Mucosa of gallbladder (tissue), 1 donor: ENCODE measurements at places on chromosomes 7 and 10. TPM values are rescaled to one million over a fixed set of nuclear protein-coding genes. Genes with fewer than 3 reads are reported as not detected.

GRCh38 chr7:94003446-94004023, 620 bp downstream of the BET1 start:
- no peak for DNase-seq

DNA sequence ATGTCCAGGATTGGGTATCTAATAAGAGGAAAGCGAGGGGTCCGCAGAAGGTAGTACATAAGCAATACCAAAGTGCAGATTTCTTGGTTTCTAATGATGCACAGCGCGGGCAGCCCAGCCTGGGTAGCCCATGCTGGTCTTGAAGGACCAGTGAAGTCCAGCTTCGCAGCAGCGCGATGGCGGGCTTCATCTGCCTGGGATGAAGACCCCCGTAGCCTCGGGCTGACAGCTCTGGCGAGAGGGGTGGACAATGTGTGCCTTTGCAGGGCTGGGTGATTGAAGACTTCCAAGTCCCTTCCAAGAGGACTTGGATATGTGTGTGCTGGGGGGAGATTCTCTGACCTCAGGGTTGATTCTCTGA, 2.2 kb downstream of the SORCS3 start:
- no peak for DNase-seq

The CFAP46 gene
- total RNA-seq, result 1.0 TPM

GRCh38 chr7:75905785-75906604, 9.0 kb upstream of the POR start:
- DNase-seq, result peak; percentile 51

GRCh38 chr7:33497051-33497450, 367.7 kb downstream of the BBS9 start:
- DNase-seq, result no peak

The CPA2 gene
- 3.3 TPM for total RNA-seq

GRCh38 chr10:69065406-69066361, 22.2 kb upstream of the SRGN start:
- DNase-seq, result no peak

The NAT16 gene
- total RNA-seq, result not detected

DNA sequence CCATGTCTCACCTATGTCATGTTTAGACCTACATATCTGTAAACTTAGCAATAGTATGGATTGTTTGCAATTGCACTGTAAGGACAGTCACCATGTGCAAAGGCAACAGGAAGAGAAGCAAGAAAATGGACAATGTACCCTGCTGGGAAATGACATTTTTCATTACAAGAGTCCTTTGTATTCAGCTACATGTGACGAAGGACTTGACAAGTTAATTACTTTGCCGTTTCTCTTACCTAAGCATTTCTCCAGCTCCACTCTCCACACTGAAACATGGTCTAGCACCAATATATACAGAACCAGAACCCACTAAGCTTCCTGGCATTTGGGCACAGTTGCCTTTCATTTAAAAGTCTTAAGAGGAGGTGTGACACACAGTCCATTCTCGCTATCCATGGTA, 76.6 kb upstream of the PFKP start:
- no peak for DNase-seq

- DNase-seq, result no peak
Observed at GRCh38 chr10:51325649-51326048, 251.4 kb downstream of the PRKG1 start.

The PDLIM1 gene
- 114 TPM for total RNA-seq

The FKBP9 gene
- 116 TPM for total RNA-seq

GRCh38 chr7:50544992-50545391, 20.2 kb downstream of the DDC start:
- DNase-seq, result no peak

GRCh38 chr7:207418-208129, 15.2 kb downstream of the FAM20C start:
- DNase-seq, result no peak

- no peak for DNase-seq
Observed at GRCh38 chr7:70376561-70377031, 755.3 kb upstream of the GALNT17 start.

GRCh38 chr7:22871661-22872060, 49.0 kb upstream of the TOMM7 start:
- no peak for DNase-seq

- no peak for DNase-seq
Observed at GRCh38 chr10:1454428-1454827, 282.9 kb downstream of the ADARB2 start.

GRCh38 chr7:146902266-146902665, 785.7 kb downstream of the CNTNAP2 start:
- DNase-seq, result no peak

GRCh38 chr7:149846436-149847046, 8.4 kb downstream of the ZNF862 start:
- DNase-seq, result no peak

The NUPR2 gene
- total RNA-seq, result 1.0 TPM

The NPSR1 gene
- total RNA-seq, result not detected

GRCh38 chr7:139721417-139721816, 56.4 kb downstream of the HIPK2 start:
- no peak for DNase-seq

The GRM3 gene
- 0.09 TPM for total RNA-seq

The TLL2 gene
- 6.7 TPM for total RNA-seq

DNA sequence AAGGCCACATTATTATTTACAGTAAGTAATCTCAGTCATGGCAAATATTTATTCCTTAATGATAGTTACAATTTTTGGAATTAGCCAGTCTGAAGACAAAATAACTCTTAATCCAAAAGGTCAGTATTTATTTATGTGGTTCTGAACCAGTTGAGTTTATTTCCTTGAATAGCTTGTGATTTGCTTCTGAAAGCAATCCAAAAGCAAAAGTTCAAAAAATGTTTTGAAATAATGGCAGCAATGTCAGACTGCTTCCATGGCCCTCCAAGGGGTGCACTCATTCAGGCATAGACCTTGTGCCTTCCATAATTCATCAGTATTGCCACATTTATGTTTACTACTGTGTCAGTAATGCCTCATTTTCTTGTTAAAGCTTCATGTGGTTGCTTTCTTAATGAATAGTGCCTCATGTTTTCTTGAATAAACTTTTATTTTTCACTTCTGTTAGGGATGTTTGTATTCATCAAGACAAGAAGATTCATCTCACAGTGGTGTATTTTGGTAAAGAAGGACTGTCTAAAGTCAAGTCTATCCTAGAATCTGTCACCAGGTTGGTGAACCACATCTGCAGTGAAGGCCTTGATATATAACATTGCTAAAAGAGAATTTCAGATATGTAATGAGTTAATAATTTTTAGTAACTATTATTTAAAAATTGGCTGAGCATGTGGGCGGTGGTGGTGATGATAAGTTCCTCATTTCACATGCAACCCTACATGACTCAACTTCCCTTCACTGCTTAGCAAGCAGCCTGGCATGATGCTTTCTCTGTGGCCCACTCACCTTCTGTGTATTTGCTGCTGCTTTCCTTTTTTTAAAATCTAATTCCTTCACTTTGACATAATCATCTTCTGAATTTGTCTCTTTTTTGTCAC, 22.0 kb downstream of the CSGALNACT2 start:
- DNase-seq, result no peak

- DNase-seq, result no peak
Observed at GRCh38 chr10:17428351-17429097, 25.9 kb downstream of the ST8SIA6 start.

The RPA3 gene
- 18.3 TPM for total RNA-seq

DNA sequence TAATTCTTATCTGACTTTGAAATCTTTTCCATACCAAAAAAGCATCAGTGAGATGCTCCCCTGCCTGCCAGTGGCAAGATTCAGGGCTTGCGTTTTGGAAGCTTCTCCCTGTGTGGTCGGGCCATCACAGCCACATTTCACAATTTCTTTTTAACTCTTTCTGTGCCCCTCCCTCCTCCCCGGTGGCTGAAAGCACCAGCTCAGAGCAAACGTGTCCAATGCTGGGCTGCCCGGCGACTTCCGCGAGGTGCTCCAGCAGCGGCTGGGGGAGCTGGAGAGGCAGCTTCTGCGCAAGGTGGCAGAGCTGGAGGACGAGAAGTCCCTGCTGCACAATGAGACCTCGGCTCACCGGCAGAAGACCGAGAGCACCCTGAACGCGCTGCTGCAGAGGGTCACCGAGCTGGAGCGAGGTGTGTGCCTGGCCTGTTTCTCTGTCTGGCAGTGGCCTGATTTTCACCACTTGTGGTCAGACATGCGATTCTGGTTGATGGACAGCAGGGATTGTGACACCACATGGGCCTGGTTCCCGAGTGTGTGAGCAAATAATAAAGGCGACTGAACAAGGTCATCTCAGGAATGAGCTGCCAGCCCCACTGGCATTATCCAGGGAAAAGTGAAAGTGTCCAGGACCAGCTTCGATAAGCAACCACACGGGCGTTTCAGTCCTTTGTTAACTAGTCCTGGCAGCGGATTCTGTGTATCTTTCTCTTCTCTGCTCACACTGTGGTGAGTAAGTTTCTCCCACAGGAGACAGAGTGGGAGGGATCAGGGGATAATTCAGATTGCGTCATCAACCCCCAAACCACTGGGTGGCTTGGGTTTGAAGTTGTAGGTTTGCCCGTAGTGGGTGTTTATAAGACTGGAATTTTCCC, 2.6 kb downstream of the NPTX2 start:
- no peak for DNase-seq

- DNase-seq, result peak; percentile 49
Observed at GRCh38 chr10:130301021-130301892, 165.1 kb downstream of the GLRX3 start.
